HT1080 (cell line): ENCODE measurements at places on chromosomes 3 and 15.

GRCh38 chr15:32651229-32651837, 9.8 kb downstream of the SCG5 start:
- peak; percentile 63 for DNase-seq

- no peak for DNase-seq
These were observed 581.5 kb downstream of the TBL1XR1 start for GRCh38 chr3:176615826-176616225.

DNA sequence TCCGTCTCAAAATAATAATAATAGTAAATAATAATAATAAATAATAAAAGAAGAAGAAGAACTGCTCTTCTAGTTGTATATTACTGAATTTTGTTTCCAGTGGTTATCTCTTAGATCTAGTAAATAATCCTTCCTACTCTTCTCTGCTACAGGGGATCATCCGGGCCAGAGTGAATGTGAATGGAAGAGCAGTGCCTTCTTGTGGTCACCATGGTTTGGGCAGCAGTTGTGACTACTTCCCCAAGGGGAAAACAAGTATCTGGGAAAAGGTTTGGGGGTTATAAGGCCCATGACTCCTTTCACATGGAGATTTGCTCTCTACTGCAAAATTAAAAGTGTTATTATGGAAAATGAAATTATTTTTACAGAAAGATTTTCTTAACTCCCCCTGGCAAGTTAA, 5.5 kb upstream of the OR5K1 start:
- no peak for DNase-seq

DNA sequence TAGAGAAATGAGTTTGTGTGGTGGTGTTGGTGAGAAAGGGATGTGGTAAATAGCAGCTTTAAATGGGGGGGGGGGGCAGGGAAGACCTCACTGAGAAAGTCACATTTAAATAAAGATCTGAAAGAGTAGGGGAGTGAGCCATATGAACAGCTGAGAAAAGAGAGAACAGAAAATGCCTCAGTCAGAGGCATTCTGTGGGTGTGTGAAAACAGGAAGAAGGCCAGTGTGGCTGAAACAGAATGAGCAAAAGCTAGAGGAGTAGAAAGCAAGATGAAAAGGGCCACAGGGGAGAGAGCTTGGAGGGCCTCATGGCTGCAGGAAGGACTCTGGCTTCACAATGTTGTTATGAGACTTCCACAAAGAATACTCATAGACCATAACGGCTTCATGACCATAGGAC, 783.3 kb downstream of the ZPLD1 start:
- no peak for DNase-seq

- DNase-seq = no peak
These were observed 1183.6 kb downstream of the NSUN3 start for GRCh38 chr3:95246413-95246812.

GRCh38 chr15:67456677-67457529, 64.0 kb upstream of the C15orf61 start:
- DNase-seq = peak; percentile 52
